ENCODE measurements at places on chromosomes 13 and 19.

GRCh38 chr19:3955688-3956087, 15.2 kb downstream of the DAPK3 start:
- DNase-seq = no peak

GRCh38 chr19:6528544-6529121, 2.2 kb upstream of the TNFSF9 start:
- peak; percentile 62 for DNase-seq

GRCh38 chr13:93900731-93901130, 578.8 kb downstream of the DCT start:
- no peak for DNase-seq

GRCh38 chr13:90445179-90445578, 902.3 kb upstream of the MIR17HG start:
- DNase-seq = no peak

GRCh38 chr13:70938462-70938861, 830.2 kb upstream of the KLHL1 start:
- DNase-seq = no peak

- no peak for DNase-seq
These were observed 17.0 kb upstream of the SIGLEC10 start for GRCh38 chr19:51434456-51434855.

- DNase-seq = no peak
These were observed 315.7 kb downstream of the FGF9 start for GRCh38 chr13:21986602-21987001.

DNA sequence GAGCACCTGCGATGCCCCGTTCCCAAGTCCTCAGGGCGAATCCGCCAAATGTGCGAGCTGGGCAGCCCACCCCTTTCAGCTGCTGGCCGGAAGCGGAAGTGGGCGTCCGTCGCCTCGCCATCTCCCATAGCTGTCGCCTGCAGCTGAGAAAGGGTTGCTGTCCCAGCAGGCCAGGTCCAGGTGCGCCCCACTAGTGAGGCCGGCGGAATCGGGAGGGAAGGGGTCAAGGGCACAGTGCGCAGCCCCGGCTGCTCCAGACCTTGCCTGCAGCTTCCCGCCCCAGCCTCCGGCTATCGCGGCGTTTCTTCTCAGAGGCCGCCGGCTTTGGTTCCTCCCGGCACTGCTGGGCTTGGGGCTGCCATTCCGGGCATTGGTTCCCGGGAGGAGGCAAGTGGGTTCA, at the start of gene ZNF177:
Gene ZNF177 (plus strand): TSS at position 109 of the 400 bp plus-strand sequence. CDS start 15,299 bp downstream, outside the sequence.
- peak; percentile 2 for DNase-seq

GRCh38 chr19:38617764-38618589, at the start of gene MAP4K1:
MAP4K1 (minus strand) TSS chr19:38617953; CDS start chr19:38617895, 58 bp downstream.
- no peak for DNase-seq

GRCh38 chr13:104691767-104692467, 1625.7 kb upstream of the SLC10A2 start:
- no peak for DNase-seq

DNA sequence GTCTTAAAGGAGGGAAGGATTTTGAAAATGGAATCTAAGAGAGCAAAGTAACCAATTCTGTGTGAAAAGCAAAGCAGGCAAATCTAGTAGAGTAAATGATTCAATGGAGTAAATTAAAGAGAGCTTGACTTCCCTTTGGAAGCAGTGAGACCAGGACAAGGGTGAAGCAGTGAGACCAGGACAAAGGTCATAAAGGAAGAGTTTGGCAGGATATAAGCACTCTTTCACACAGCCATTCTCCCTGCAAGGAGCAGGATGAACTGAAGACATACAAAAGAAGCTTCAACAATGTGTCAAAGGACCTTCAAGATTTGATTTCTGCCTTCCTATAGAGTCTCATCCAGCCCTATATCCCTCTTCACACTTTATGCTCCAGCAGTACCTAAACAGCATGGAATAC, 123.8 kb downstream of the ENOX1 start:
- DNase-seq = no peak

DNA sequence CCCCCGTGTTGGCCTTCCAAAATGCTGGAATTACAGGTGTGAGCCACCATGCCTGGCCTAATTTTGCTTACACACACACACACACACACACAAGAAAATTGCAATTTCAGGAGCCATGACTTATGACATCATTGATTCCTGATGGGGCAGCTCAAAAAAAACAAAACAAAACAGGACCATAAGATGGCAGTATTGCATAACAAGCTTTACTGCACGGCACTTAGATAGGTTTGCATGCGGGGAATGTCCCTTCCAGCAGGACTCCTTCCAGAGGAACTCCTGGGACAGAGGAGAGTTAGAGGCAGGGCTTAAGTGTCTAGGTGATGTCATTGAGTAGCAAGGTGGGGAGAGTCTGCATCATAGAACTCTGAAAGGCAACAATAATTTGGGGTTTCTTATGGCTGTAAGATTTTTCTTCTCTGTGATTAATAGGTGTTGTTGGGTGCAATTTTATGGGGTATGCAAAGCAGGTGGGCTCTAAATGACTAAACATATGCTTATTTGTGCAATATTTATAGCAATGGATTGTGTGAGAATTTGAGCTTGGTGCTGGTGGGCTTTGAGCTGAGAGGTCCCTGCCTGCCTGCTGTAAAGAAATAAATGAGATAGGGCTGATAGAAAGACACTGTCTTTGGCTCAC, 9.0 kb upstream of the ACSBG2 start:
- DNase-seq = no peak

- no peak for DNase-seq
These were observed 4.4 kb upstream of the SBK3 start for GRCh38 chr19:55549500-55550320.

DNA sequence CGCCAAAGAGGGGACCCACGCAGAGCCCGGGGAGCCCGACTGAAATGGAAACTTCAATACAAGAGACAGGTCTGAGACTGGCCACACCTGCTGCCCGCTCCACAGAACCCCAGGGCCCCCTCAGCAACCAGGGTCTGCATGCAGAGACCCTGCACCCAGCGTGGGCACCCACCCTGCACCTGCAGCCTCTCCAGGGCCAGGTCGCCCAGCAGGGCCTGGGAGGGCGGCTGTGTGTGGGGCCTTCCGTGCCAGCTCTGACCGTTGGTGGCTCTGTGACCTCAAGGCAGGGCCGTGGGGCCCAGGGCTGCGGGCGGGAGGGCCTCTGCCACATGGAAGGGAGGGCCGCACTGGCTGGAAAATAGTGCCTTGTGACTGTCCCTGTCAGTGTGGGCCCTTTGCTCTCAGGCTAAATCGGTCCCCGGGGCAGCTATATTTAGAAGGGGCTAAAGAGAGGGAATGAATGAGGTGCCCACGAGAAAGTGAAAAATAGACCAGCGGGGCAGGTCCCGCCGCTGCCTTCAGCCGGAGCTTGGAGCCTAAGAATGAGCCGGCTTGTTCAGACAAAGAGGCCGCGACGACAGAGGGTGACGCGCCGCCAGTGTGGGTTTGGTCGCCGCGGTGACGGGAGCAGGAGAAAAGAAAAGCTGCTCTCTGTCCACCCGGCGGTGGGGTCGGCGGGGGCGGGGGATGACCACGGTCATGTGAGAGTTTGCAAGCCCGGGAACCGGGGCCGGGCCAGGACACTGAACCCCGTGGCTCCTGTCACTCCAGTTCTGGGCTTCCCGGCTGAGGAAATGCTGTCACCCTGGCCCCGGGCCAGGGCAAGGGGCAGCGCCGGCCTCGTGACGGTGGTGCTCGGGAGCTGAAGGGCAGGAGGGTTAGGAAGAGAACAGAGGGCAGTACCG, 70.5 kb downstream of the GADD45B start:
- DNase-seq = peak; percentile 59

GRCh38 chr13:43802511-43802910, 15.7 kb upstream of the ENOX1 start:
- no peak for DNase-seq

DNA sequence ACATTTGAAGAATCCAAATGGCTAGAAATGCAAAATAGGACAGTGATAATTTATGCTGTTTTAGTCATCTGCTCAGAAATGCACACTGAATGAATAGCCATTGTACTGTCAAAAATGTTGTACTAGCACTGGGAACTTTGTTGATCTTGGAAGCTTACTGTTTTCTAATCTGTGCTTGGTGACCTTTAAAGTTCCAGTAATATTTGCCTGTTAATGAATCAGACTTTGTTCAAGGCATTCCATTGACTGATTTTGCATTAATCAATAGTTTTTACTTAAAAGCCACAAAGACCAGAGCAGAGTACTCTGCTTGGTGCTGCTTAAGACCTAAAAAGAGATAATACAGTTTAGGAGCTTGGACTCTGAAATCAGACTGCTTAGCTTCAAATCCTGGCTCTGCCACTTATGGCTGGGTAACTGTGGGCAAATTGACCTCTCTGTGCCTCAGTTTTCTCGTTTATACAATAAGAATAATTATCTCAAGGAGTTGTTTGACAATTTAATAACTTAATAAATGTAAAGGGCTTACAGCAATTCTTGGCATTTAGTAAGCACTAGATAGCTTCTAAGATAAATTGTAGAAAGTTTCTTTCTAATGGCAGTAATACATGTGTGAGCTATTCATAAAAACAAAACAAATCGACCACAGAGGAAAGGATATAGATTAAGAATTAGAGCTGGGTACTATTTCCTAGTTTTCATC, 4.6 kb upstream of the SLAIN1 start:
- no peak for DNase-seq

DNA sequence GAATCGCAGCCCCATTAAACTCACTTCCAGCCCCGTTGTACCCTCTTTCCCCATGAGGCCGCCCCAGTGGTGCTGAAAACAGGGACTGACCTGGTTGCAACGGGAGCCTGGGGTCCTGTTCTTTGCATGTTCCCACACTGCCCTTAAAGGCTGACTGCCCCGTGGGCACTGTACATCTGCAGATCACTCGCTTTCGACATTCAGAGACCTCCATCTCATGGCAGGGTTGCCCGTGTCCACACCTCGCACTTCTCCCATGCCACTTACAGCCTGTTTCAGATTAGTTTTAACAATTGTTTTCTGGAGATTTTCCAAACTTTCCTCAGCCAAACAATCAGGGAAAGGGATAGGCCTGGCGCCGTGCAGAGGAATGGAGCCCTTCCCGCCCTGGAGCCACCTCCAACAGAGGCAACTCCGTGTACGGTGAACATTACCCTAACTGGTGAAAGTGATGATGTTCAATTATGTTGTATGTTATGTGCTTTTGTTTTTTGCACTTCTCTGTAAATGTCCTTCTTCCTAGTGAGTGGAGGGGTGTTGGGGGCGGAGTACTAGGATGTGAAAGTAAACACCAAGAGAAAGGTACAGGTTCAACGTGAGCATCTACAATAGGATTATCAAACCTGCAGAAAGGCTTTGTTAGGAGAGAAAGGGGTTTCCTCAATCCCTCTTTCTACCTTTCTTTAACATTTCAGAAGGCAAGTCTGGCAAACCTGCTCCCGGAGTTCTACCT, 262.8 kb downstream of the FOXO1 start:
- DNase-seq = no peak

GRCh38 chr19:29266603-29267002, 53.7 kb upstream of the UQCRFS1 start:
- DNase-seq = no peak

DNA sequence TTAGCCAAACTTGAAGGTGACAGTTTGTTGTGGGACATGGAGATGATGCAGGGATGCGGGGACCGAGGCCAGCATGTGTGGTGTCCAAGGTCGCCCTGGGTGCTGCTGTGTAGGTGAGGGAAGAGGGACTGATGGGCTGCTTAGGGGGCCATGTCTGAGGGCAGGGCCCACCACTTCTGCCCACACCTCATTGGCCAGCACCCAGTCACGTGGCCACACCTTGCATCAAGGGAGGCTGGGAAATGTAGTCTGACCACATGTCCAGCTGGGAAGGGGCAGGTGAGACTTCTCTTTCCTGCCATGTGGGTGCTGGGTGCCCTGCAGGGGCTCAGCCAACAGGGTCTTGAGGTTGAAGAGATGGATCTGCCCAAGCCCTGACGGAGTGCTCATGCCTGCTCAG, 88.9 kb downstream of the KDM4B start:
- peak; percentile 20 for DNase-seq

- DNase-seq = no peak
These were observed 41.0 kb downstream of the VWA8 start for GRCh38 chr13:41919741-41920487.

- no peak for DNase-seq
These were observed 103.8 kb downstream of the TNFRSF19 start for GRCh38 chr13:23673867-23674605.

GRCh38 chr19:41918095-41918494, 10.2 kb downstream of the ERFL start:
- DNase-seq = no peak

- no peak for DNase-seq
These were observed 1476.7 kb downstream of the UQCRFS1 start for GRCh38 chr19:27736225-27736624.

DNA sequence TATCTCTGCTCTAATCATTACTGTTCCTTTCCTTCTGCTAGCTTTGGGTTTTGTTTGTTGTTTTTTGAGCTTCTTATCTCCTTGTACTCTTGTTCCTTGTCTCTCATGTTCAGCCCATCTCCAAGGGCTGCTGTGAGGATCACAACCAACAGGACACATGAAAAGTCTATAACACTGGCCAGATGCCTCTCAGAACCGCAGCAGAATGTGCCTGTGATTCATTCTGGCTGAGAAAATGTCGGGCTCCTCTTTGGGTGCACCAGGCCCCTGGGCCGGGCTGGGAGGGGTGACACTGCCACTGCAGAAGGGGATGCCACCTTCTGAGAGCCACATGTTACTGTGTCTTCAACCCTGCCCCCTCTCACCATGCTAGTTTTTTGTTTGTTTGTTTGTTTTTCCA, 48.0 kb downstream of the GGACT start:
- no peak for DNase-seq

DNA sequence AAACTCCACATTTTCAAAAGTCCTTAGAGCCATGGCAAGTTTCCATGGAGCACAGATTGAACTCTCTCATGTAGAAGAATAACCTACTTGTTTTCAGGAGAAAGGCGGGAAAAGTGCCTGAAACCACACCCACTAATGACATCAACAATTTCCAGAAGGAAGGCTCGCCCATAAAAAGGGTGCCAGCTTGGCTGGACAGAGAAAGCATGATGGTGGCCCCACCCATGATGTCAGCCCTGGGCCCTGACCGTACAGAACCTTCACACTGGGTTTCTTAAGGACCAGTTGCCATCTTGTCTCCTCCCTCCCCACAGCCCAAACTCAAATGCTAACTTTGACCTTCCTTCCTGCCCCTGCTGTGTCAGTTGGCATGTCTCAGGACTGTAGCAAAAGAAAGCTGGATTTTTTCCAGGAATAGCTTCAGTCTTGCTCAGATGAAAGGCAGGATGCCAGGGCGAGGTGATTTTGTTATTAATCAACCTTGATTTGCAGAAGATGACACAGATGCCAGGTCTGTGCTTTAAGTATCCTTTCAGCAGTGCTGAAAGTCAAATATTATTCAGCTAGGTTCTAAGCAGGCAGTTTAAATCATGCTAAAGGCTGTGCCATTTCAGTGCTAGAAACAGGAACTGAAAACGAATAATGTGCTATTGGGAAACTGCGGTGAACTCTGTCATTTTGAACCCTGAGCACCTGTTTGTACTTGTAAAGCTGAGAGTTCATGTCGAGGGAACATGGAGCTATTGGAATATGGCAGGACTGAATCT, 89.5 kb upstream of the RFC3 start:
- no peak for DNase-seq

All from amygdala (tissue), 56 donors.